ENCODE measurements at places on chromosomes 2 and 18.

GRCh38 chr2:168431301-168432024 is 24.6 kb upstream of the CERS6 start:
- DNase-seq: no peak

GRCh38 chr18:51385270-51385669 is 187.8 kb upstream of the MEX3C start:
- DNase-seq: no peak

GRCh38 chr18:50967714-50968661 is at the start of gene ELAC1:
TSS of gene ELAC1 (plus strand) at chr18:50968040. CDS start at chr18:50974405, 6,365 bp downstream.
- peak; percentile 53 for DNase-seq

- no peak for DNase-seq
Measured at GRCh38 chr2:132896073-132896472, 226.1 kb upstream of the LYPD1 start.

DNA sequence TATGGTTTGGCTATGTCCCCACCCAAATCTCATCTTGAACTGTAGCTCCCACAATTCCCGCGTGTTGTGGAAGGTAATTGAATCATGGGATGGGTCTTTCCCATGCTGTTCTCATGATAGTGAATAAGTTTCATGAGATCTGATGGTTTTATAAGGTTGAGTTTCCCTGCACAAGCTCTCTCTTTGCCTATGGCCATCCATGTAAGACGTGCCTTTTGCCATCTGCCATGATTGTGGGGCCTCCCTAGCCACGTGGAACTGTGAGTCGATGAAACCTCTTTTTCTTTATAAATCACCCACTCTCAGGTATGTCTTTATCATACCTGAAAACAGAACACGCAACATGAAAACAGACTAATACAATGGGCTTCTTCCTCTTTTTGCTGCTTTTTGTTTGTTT is 11.2 kb upstream of the C1D start:
- DNase-seq: no peak

DNA sequence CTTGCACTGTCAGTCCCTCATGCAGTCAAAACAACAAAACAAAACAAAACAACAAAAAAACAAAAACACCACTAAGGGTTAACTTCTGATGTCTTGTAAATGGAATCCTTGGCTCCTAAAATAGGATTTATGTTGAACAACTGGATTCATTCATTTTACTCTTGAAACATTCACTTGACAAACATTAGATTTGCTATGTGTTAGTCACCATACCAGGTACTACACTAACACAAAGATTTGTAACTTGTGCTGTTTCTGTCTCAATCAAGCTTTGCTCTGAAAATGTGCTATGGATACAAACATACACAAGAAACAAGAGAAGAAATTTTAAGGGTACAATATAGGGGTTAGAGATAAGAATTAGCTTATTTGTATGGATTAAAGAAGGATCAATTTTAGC is 812.8 kb downstream of the LRP1B start:
- no peak for DNase-seq

GRCh38 chr2:3666613-3666975 is 8.6 kb downstream of the ALLC start:
- no peak for DNase-seq

GRCh38 chr2:138780446-138780880 is 273 bp upstream of the NXPH2 start:
- no peak for DNase-seq

DNA sequence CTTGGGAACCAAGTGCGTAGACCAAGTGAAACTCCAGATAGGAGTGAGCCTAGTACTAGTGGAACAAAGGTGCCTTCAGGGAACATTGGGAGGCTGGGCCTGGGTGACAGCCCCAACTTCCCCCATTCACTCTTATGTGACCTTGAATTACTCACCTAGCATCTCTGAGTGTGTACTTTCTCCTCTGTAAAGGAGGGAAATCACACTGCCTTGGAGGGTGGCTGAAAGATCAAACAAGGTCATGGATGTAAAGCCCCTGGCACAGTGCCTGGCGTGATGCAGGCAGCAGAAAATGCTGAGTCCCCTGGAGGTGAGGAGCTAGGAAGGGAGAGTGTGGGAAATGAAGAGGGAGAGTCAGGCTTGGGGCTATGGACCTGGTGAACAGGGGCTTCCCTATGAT is 45.9 kb downstream of the MARCO start:
- no peak for DNase-seq

DNA sequence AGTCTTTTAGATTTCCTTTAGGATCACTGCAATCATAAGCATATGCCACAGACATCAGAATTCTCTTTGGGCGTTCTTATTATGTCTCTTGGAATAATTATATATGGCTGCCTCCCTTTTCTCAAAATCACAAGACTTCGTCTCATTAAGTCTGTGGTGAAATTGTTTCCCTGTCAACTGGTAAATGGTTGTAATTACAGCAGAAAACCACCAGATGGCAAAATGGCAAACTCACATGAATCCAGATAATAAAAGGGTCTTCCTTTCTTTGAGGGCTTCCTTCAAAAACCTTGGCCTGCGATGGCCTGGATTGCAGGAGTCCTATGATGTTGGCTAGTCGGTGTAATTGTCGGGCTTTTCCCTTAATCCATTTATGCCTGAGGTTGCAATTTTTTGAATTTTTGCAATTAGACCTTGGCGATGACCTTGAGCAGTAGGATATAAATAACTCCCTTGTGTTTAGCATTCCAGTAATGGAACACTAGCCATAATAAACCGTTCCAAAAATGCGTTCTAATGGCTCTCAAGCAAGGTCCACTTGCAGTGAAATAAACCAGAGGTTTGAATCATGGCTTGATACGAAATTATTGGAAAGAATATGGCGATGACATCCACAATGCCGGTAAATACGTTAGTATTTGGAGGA is 656.4 kb downstream of the MBD2 start:
- no peak for DNase-seq

DNA sequence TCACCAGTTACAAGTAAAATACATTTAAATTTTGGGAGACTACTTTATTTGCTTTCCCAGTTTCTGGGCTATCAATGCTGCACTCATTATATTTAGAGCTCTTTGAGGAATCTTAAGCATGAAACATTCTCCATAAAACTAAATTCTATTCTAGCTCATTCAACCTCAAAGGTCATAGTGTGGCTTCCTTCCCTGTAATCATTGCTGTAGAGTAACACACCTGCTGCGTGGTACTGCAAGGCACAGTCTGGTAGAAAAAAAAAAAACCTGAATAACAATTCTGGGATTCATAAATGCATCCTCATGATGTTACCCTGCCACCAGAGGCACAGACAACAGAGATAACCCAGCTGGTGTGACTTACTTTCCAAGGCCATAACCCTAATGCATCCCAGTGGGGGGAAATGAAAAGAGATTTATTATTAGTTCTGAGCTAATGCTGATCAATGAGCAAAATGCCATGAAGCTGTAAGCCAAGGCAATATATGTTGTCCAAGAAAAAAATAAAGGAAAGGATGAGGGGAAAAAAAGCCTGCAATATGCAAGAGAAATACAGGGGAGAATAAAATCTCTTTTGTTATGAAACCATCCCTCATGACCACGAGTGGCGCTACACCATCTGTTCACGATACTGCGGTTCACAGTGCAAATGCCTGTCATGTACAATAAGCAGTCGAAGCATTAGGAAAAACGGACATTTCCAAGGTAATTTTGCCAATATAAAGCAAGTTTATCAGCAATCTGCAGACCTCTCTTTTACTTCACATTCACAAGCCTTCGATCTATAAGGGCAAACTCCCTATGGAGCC is 1481.6 kb upstream of the PIK3C3 start:
- no peak for DNase-seq

DNA sequence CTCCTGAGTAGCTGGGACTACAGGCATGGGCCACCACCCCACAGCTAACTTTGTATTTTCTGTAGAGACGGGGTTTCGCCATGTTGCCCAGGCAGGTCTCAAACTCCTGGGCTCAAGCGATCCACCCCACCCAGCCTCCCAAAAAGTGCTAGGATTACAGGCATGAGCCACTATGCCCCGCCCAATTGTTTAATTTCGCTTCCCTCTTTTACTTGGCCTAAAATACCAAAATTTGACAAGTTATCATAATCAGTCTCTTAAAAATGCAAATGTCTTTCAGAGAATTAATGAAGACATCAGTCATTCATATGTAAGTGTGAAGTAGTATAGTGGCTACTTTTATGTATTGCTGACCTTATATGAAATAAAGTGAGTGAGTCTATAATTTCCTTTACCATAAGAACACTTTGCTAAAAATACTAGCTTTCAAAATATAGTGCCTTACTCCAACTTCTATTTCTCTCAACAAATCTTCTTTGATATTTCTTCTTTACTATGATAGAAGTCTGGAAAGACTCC is 9.8 kb downstream of the FBXO11 start:
- no peak for DNase-seq

GRCh38 chr2:239299218-239299939 is 101.4 kb downstream of the HDAC4 start:
- DNase-seq: no peak

GRCh38 chr18:34991561-34991960 is 49.7 kb upstream of the MAPRE2 start:
- DNase-seq: no peak

DNA sequence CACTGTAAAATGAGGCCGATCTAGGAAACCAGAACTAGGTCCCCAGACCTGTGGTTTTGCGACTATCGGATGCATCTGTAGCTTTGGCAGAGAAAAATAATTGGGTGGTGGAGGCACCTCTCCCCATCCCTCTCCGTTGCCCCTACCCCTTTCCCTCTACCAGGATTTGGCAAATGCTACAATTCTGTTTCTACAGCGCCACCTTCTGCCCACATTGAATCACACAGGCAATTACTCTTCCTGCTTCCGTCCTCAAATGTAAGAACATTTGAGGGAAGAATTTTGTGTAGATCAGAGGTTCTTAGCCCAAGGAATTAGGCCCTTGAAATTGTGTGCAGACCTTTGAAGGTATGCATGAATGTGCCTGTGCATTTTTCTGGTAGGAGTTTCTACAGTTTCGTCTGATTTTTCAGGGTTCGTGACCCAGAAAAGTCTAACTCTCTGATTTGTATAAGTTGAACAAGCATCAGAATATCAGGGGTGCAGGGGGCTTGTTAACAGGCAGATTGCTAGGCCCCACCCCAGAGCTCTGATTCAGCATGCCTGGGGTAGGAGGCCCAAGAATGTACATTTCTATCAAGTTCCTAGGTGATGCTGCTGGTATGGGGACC is 11.2 kb downstream of the ATP6V1B1 start:
- no peak for DNase-seq

DNA sequence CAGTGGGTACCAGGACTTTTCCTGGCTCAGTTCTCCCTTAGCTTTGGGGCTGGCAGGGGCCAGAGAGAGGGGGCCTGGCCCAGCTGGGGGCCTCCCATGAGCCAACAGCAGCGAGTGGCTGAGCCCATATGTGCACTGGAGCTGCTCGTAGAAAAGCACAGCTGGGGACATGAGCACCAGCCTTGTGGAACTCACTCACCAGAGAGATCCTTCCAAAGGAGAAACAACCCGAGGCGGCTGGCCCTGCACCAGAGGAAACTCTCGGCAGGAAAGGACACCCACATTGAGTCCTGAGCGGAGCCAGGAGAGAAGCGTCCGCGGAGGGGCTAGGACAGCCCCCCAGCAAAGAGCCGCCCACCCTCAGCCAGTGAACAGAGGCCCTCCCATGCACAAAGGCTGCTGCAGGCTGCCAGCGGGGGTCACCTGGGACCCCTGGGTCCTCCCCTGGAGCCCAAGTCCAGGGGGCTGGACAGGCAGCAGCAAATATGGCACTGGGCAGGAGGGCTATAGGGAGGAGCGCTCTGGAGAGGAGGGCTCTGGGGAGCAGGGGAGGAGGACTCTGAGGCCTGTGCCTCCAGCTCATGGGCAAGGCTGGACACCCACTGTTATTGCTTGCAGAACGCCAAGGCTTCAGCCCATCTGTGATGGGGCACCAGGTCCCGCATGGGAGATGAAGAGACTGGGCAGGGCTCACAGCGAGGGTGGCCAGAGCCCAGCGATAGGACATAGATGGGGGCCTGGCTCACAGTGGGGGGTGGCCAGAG is 42.1 kb upstream of the SNED1 start:
- no peak for DNase-seq

DNA sequence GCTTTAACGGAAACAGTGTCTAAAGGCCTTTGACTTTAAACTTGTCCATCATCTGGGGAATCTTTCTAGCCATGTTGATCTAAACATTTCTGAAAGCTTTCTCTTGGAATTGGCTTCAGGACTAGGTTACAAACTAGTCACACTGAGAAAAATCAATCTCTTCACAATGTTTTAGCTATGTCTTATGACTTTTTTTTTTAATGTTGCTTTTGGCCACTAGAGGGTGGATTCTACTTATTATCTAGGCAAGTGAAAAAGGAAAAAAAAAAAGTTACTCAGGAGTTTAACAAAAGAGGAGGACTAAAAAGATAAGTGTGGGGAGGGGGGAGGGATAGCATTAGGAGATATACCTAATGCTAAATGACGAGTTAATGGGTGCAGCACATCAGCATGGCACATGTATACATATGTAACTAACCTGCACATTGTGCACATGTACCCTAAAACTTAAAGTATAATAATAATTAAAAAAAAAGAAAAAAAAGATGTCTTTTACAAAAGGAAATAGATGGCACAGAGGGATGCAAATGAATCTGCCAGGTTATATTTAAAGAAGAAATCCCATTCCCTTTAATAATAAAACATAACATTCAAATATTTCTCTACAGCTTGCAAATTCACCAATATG is 160.4 kb upstream of the PID1 start:
- DNase-seq: no peak

DNA sequence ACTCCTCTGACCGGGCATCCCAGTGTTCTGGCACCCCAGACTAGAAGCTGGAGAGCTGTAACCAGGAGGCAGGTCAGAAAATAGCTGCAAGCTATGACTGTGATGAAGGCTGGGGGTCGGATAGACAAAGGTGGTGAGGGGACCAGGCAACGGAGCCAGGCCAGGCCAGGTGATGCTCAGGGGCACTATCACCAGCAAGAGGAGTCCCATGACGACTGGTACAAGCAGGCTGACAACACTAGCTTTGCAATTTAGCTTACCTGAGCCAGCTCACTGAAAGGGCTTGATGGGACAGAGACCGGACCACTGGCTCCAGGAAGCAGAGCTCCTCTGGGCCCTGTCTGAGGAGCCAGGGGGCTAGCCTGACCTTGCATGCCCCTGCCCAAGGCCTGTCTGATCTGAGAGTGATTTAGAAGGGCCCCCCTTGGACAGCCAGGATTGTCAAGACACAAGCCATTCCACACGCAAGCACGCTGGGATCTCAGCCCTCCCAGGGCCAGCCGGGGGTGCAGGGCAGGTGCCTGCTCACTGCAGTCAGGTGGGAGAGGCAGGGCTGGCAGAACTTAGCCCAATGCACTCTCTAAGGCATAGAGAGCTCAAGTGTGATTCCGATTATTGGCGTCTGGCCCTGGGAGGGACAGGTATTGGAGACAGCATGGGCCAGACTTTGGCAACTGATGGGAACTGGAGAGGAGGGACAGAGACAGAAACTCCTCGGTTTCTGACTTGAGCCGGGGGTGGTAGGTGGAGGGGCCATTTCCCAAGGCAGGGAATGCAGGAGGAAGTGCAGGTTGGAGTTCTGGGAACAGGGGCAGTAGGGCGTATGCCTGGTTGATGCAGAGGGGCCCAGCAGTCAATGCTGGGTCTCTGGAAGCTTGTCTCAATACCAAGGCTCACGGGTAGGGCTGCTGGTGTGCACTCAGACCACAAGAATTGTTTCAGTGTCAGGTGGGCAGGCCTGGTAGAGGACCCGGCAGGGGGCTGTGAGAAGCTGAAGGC is 47.7 kb downstream of the MYO7B start:
- no peak for DNase-seq
